ENCODE measurements at places on chromosomes 13 and 19. TPM values are rescaled to one million over a fixed set of nuclear protein-coding genes. Genes with fewer than 3 reads are reported as not detected.
A peak's percentile ranks its signal among the peaks of the same experiment; 100 is the strongest.

Gene IZUMO4
- total RNA-seq = 6.6 TPM

Gene GNA15
- total RNA-seq = 0.53 TPM

Gene ZFP82
- 4.7 TPM for total RNA-seq

Gene SPIB
- not detected for total RNA-seq

- peak; percentile 25 for DNase-seq
Measured at GRCh38 chr13:102195566-102196462, 206.0 kb downstream of the FGF14 start.

GRCh38 chr13:68292601-68293000 lies 1062.5 kb upstream of the PCDH9 start:
- no peak for DNase-seq

DNA sequence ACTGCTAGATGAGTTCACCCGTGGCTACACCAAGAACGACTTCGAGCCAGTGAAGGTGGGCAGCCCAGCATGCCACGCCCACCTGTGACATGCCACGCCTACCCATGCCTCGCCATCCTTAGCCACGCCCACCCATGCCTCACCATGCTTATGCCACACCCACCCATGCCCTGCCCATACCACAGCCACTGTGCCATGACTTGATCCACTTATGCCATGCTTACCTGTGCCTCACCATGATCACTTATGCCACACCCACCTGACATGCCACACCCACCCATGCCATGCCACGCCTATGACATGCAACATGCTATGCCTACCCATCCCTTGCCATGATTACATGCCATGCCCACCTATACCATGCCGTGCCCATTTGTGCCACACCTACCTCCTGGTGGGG lies 12.9 kb upstream of the USE1 start:
- no peak for DNase-seq

GRCh38 chr13:98524793-98525192 lies 52.1 kb downstream of the STK24 start:
- DNase-seq = no peak

GRCh38 chr13:33081666-33082065 lies 65.4 kb downstream of the KL start:
- DNase-seq = no peak

GRCh38 chr13:45931211-45931610 lies 79.7 kb upstream of the SIAH3 start:
- no peak for DNase-seq

DNA sequence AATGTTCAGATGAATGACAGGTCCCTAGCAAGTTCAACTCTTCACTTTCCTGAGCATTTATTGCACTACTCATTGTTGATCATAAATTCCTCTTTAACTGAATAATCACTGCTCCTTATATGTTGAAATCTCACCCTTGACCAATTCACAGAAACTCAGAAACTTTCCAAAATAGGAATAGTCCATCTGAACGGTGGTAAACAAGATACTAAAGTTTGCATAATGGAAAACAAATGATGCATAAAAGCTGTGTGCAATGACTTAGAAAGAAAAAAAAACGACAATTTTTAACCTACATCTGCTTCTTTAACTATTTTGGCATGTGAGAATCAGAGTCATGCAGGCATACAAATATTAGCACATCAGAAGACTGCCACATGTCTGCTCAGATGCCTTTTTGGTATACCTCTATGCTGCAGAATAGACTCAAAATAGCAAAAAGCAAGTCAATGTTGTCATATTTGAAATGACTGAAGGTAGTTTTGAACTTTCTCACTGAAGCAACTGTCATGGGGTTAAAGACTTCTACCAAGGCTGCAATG lies 34.8 kb downstream of the SLC10A2 start:
- no peak for DNase-seq

DNA sequence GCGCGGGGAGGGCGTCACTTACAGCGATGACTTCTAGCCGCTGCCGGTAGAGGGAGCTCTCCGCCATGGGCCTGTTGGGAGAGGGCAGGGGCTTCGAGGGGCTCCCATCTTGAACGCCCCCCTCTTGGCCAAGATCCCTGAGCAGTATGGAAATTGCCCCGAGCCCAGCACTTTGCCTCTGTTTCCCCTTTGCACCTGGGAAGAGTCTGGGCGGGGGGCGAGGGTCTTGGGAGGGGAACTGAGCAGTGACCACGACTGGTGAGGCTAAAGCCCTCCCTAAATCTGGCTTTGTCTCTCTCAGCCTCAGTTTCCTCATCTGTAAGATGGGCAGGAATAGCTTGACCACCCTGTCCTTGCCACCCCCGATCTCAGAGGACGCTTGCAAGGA lies 2.8 kb downstream of the PALM3 start:
- no peak for DNase-seq

DNA sequence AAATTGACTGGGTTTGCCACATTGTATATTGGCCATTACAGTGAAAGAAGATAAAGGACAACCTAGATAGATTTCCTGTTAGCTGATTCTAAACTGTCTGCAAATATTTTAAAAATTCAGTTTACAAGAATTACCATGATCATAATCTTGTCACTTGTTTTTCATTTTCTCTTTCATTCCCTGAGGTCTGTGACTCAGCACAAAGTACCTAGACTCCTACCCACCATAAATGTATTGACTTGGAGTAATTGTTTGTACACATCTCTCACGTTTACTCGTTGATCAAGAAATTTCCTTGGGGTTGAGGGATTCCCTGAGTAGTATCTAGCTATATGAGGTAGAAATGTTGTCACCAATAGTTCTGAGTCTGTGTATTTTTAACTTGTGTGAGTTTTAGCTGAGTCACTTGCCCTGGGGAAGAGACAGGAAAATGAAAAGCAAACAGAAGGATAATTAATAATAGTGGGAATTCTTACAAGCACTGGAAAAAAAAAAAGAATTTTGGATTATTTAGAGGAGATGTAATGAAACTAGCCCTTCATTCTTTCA lies 299.2 kb upstream of the DACH1 start:
- DNase-seq = no peak

GRCh38 chr13:73036566-73036965 lies 22.2 kb upstream of the KLF5 start:
- no peak for DNase-seq

GRCh38 chr13:49185264-49185663 lies 34.9 kb upstream of the MLNR start:
- no peak for DNase-seq
